ENCODE measurements at places on chromosomes 13 and 19.

DNA sequence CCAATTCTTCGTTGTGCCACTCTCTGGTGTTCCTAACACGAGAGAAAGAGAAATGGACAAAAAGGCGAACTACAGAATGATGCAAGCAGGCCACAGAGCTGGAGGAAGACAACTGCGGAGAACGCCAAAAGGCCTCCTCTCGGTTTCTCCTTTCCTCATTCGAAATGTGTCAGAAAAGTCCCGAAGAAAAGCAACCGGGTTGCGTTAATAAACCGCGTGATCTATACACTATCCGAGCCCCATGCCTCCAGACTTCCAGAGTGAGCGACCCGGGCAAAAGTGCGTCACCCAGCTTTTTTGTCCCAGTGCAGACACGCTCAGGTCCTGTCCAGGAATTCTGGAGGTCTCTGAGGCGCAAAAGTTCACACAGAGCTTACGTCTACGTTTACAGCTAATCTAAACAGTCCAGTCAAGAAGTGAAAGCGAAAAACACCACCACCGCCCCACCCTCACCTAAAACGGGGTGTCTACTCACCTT is 413 bp downstream of the N4BP2L2 start:
- no peak for DNase-seq

- DNase-seq, result no peak
Observed at GRCh38 chr19:33677745-33678426, 56.1 kb downstream of the CHST8 start.

- no peak for DNase-seq
Observed at GRCh38 chr13:97266772-97267417, 44.8 kb downstream of the MBNL2 start.

GRCh38 chr13:22945321-22946226 is 235.2 kb upstream of the SGCG start:
- DNase-seq, result no peak

DNA sequence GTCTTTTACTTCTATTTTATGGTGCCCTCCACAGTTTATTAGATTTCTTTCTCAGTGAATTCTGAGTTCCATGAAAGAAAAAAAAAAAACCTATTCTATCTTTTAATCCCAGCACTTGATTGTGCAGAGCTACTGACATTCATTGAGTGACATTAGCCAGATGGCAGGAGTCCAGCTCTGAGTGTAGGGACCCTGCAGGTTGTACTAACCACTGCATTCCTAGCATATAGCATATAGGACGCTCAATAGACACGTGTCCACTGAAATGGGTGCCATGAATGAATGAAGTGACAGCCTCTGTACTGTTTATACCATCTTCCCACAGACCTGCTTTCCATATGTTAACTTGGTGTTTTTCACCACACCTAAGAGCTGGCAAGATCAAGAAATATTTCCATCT is 206.3 kb downstream of the RAP2A start:
- DNase-seq, result no peak

GRCh38 chr19:3056417-3057088 is 5.7 kb downstream of the TLE5 start:
- DNase-seq, result peak; percentile 25

GRCh38 chr19:5891938-5892771 is 11.4 kb downstream of the NDUFA11 start:
- no peak for DNase-seq

DNA sequence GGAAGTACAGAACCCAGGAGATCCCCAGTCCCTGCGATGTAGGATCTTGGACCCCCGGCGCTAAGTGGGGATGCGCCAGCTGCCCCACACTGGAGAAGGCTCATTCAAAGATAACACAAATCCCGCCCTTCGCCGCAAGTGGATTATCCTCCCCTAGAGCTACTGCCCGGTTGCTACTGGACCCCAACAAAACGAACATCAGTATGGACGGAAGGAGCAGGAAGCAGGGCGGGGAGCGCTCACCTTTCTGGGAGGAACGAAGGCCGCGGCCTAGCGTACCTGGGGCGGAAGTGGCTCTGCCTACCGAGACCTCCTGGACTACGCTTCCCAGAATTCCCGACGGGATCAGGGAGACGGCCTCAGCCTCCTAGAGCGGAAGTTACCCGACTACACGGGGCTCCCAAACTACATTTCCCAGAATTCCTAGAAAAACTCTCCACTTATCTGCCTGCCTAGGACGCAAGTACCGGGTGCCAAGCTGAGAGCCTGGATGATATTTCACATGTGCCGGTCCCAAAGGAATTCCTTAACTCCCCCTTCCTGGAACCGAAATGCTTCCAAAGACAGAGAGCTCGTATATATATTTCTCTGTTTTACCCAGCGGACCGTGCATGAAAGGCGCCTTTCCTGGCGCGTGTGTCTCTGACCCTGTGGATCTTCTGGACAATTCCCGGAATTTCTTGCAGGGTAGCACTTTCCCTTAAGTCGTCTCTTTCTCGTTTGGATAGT is at the start of gene ZNF112:
Gene ZNF112 (minus strand): TSS at position 298 of the 729 bp plus-strand sequence. CDS start 16,141 bp downstream, outside the sequence.
- peak; percentile 86 for DNase-seq

GRCh38 chr13:29978211-29978610 is 127.8 kb upstream of the UBL3 start:
- DNase-seq, result no peak

DNA sequence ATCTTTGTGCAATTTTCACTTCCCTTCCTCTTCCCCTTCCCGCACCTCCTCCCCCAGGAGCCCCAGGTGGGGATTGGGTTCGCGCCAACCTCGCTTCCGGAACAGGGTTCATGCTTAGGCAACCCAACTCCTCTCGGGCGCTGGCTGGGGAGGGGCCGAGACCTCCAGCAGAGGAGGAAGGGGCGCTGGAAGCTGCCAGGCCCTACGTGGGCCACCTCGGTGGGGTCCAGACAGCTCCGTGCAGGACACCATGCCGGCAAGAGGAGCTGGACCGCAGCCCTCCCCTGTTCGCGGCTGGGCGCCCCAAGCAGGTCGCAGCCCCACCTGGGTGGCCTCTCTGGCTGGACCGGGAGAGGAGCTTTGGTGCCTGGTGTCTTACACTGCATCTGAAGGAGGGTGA is 91.1 kb downstream of the SPACA7 start:
- no peak for DNase-seq

- no peak for DNase-seq
Observed at GRCh38 chr19:16535381-16535780, 6.9 kb downstream of the CHERP start.

DNA sequence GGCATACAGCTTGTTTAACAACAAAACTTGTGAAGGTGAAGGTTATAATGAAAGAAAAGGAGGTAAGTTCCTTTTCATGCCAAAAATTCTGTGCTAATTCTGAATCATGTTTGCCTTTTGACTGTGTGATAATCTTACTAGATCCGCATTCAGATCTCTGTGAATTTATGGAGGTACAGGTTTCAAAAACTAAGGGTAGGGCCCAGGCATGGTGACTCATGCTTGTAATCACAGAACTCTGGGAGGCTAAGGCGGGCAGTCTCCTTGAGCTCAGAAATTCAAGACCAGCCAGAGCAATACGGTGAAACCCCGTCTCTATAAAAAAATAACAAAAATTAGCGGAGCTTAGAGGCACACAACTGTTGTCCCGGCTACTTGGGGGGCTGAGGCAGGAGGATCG is 45.9 kb downstream of the PCDH9 start:
- no peak for DNase-seq

- no peak for DNase-seq
Observed at GRCh38 chr13:113835461-113836270, 28.2 kb downstream of the GAS6 start.

Data from NCI-H2081 treated with DMSO at 0.1 percent for 48 hours (cell line).